SJSA1 (cell line): ENCODE measurements at places on chromosomes 4 and X. TPM values are rescaled to one million over a fixed set of nuclear protein-coding genes. Genes with fewer than 3 reads are reported as not detected.

GRCh38 chr4:156734965-156735895 is 236.4 kb downstream of the PDGFC start:
- DNase-seq = no peak

GRCh38 chr4:74570095-74570494 is 125.2 kb downstream of the AREG start:
- DNase-seq = no peak

DNA sequence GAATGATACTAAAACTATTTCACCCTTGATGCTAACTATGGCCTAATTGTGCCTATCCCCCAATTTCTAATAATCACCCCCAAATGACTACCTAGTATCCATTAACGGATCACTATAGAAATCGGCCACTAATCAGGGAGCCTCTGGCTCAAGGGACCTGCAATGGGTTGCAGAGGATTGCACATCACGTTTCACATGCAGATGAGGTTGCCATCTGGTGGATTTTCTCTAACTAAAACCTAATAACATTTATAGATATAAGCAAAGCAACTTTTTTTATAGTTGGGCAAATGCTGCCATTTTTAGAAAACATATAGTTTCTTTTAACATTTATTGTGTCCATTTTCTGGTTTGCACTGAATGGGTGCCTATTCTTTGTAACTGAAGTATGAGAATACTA is 28.3 kb upstream of the ALG13 start:
- DNase-seq = no peak

DNA sequence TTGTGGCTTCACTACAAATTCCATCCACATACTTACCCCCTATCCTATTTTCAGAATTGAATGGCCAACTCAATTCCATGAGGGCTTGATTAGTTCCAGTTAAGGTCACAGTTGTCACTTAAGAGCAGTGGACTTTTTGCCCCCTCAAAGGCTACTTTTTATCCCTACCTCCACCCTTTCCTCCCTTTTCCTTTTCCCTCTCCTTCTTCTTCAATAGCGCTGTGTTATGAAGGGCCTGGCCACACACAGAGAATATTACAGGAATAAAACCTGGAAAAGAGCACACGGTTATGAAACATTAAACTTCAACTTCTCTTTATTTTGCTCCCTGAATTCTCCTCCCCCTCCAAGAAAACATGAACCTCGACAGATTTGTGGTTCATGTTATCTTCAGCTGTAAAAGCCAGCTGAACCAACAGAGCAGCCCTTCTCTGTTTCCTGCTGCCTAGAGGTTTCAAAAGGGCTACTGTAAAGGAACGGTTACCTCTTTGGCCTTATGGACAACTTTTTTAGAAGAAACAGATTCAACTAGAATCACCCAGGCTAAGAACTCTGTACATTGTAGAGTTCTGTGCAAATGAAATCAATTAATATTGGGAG is 87.0 kb upstream of the RPL34 start:
- no peak for DNase-seq

- no peak for DNase-seq
These were observed 191.4 kb downstream of the GBA3 start for GRCh38 chr4:22884157-22884556.

- DNase-seq = peak; percentile 17
These were observed 15.9 kb downstream of the TMEM192 start for GRCh38 chr4:165096776-165097175.

GRCh38 chrX:3951859-3952258 is 238.4 kb upstream of the PRKX start:
- no peak for DNase-seq

DOK7 gene
- 0.05 TPM in 1 of 2 replicates, not detected in the other for total RNA-seq

SYTL5 gene
- total RNA-seq = 0.22 and 0.26 TPM in 2 replicates

ACSL4 gene
- total RNA-seq = 69.7 and 72.4 TPM in 2 replicates

MAGED4B gene
- 16.1 and 31.8 TPM in 2 replicates for total RNA-seq

PRICKLE3 gene
- total RNA-seq = 2.4 and 3.6 TPM in 2 replicates
